ENCODE measurements at places on chromosomes 2 and 18. TPM values are rescaled to one million over a fixed set of nuclear protein-coding genes. Genes with fewer than 3 reads are reported as not detected.

The LCT gene
- total RNA-seq = 3.2 TPM

The SLC9A2 gene
- 2.1 TPM for total RNA-seq

The IL1RN gene
- 4.3 TPM for total RNA-seq

The TXNL4A gene
- 71.9 TPM for total RNA-seq

The LAMA3 gene
- total RNA-seq = 52.1 TPM

The KCNJ3 gene
- 3.0 TPM for total RNA-seq

GRCh38 chr18:47912794-47913585 is 17.5 kb downstream of the SMAD2 start:
- no peak overlapping the region for H3K4me3 ChIP-seq
- no peak for DNase-seq
- H3K27me3 ChIP-seq = no peaks in the 10 kb centered on the region
- peak overlapping the region; percentile 32 for H3K27ac ChIP-seq
- no peaks in the 10 kb centered on the region for H3K36me3 ChIP-seq

DNA sequence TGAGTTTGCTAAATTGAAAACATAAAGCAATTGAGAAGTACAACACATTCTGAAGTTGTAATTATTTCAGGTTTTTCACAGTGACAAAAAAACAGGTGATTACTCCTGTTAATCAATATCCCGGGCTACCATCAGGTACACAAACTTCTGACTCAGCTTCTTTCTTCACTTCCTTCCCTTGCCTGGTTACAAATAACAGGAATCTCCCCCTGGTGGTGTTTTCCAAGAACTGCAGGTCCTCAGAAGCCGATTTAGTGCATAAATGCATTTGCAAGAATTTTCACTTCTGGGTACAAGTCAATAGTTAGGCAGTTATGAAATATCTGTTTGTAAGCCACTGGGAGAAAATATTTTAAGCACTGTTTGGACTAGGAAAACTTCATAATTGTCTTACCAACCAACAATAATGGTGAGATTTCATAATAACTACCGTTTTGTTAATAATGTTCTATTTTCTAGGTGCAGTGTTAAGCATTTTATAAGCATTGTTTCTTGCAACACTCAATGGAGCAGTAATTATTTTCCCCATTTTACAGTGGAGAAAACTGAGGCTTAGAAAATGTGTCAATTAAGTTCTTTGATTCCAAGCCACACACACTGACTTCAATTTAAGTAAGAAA is 12.4 kb upstream of the GMCL1 start:
- H3K4me1 ChIP-seq = peaks cover 5% of the 10 kb centered on the region
- H3K36me3 ChIP-seq = no peaks in the 10 kb centered on the region
- peak overlapping the region; percentile 33 for H3K27ac ChIP-seq
- H3K4me3 ChIP-seq = no peak overlapping the region
- peak; percentile 92 for DNase-seq

DNA sequence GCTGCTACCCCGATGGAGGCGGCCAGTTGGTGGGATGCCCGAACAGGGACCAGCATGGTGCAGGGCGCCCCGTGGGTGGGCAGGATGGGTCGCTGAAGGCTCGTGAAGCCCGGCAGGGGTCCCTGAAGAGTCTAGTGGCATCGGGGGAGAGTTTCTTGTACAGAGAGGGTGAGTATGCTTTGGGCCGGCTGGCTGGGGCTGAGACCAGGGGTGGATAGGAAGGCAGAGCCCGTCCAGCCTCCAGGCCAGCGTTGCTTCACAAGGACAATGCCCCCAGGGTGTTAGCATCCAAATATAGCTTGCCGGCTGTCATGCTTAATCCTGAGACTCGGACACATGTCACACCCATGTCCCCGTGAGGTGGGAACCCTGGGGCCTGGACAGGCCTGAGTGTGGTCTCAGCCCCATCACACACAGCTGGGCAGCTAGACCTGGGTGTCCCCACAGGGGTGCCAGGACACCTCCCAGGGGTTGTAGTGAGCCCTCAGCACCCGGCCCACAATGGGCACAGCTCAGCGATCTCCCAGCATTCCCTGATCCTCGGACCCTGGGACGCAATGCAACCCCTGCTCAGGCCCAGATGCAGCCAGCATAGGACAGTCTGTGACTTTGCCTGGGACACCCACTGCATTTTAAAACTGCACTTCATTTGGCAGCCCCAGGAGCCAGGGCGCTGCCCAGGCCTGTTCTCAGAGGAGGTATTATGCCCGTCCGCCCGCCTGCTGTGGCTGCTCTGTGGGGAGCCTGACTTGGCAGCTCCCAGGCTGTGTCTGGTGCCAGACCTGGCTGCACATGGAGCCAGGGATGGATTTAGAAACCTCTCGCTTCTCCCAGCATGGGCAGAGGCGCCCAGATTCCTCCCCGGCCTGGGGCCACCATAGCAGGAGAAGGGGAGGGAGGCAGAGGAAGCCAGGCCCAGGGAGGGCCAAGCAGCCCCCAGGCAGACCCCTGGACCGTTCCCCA is 36.4 kb downstream of the RAMP1 start:
- DNase-seq = peak; percentile 19
- no peaks in the 10 kb centered on the region for H3K27me3 ChIP-seq
- no peaks in the 10 kb centered on the region for H3K36me3 ChIP-seq
- peaks cover 5% of the 10 kb centered on the region for H3K4me1 ChIP-seq
- H3K27ac ChIP-seq = no peak overlapping the region
- no peak overlapping the region for H3K4me3 ChIP-seq

DNA sequence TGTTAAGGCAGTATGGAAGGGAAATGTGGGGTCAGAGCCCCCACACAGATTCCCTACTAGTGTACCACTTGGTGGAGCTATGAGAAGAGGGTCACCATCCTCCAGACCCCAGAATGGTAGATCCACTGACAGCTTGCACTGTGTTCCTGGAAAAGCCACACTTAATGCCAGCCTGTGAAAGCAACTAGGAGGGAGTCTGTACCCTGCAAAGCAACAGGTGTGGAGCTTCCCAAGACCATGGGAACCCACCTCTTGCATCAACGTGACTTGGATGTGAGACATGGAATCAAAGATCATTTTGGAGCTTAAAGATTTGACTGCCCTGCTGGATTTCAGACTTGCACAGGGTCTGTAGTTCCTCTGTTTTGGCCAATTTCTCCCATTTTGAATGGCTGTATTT is 10.8 kb upstream of the SCN1A start:
- peaks cover 17% of the 10 kb centered on the region for H3K4me1 ChIP-seq
- DNase-seq = no peak
- no peak overlapping the region for H3K27ac ChIP-seq
- no peak overlapping the region for H3K4me3 ChIP-seq
- no peaks in the 10 kb centered on the region for H3K27me3 ChIP-seq
- H3K36me3 ChIP-seq = no peaks in the 10 kb centered on the region

DNA sequence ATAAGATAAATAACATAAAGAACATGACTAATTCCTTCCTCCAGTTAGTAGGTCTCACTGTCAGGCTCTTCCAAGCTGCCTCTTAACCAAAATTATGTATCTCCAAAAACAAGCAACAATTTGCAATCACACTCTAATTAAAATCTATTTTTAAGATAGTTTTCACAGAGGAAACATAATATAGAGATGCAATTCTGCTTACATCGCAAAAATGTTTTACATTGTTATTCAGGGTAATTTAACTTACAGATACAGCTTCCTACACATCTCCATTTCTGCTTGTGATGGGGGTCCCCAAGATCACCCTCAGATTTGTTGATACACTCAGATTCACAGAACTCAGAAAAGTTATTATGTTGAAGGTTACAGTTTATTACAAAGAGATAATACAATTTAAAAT is 115.5 kb downstream of the DSC3 start:
- no peaks in the 10 kb centered on the region for H3K27me3 ChIP-seq
- DNase-seq = no peak
- H3K4me3 ChIP-seq = no peak overlapping the region
- no peaks in the 10 kb centered on the region for H3K36me3 ChIP-seq

DNA sequence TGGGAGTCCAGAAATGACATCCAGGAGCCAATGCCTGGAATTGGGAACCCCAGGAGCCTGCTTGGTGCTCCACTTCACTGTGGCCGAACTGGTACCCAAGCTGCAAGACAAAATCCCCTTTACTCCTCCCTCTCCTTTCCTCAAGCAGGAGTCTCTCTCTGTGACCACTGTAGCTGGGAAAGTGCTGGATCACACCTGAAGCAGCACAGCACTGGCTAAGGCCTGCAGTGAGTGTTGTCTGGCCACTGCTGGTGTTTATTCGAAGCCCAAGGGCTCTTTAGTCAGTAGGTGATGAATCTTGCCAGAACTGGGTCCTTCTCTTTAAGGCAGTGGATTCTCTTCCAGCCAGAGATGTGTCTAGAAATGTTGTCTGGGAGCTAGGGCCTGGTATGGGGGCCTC is 26.4 kb downstream of the STPG4 start:
- H3K4me1 ChIP-seq = no peaks in the 10 kb centered on the region
- H3K27ac ChIP-seq = no peak overlapping the region
- H3K36me3 ChIP-seq = no peaks in the 10 kb centered on the region

GRCh38 chr2:191165176-191165643 is 14.4 kb upstream of the STAT4 start:
- H3K4me3 ChIP-seq = no peak overlapping the region
- peak; percentile 58 for DNase-seq
- H3K36me3 ChIP-seq = no peaks in the 10 kb centered on the region
- no peak overlapping the region for H3K27ac ChIP-seq
- no peaks in the 10 kb centered on the region for H3K27me3 ChIP-seq
- H3K4me1 ChIP-seq = peaks cover 25% of the 10 kb centered on the region

- H3K27me3 ChIP-seq = no peaks in the 10 kb centered on the region
- H3K27ac ChIP-seq = no peak overlapping the region
- no peak for DNase-seq
- no peaks in the 10 kb centered on the region for H3K36me3 ChIP-seq
Measured at GRCh38 chr2:175914846-175915245, 87.2 kb downstream of the LNPK start.

DNA sequence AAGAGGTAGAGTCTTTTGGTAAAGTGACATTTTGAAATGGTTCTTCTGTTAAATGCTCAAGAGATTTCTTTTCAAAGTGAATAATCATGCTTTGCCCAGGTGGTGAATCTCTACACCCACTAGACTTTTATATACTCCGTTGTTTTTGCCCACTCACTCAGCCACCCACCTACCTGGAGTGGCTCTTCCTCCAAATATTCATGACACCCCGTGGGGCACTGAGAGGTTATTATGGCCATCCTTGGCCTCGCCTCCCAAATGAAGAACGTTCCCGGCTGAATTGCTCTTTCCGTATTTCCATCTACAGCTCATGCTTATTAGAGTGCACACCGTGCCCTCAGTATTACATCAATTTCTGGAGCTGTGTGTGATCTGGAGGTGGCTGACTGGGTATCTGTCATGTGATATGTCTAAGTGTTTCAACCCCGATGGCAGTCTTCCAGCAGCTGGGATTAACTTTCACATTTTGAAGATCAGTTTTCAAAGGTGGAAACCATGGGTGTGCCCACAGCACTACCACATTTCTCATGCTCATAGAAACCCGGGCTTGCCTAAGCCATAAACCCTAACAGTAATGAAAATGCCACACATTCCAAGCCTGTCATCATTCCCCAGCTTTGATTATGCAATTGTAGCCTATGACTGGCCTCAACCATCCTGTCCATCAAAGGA is 406.6 kb upstream of the MMADHC start:
- H3K4me3 ChIP-seq = no peak overlapping the region
- H3K27ac ChIP-seq = peak overlapping the region; percentile 47
- no peaks in the 10 kb centered on the region for H3K36me3 ChIP-seq
- DNase-seq = peak; percentile 65
- H3K27me3 ChIP-seq = no peaks in the 10 kb centered on the region

GRCh38 chr2:126761981-126762878 is 106.3 kb downstream of the GYPC start:
- no peak for DNase-seq
- H3K4me1 ChIP-seq = no peaks in the 10 kb centered on the region
- no peak overlapping the region for H3K4me3 ChIP-seq
- H3K27me3 ChIP-seq = no peaks in the 10 kb centered on the region
- H3K36me3 ChIP-seq = no peaks in the 10 kb centered on the region
